ENCODE measurements at places on chromosomes 13 and 19.

GRCh38 chr19:29564574-29565005 lies 38.8 kb downstream of the VSTM2B start:
- DNase-seq = no peak

DNA sequence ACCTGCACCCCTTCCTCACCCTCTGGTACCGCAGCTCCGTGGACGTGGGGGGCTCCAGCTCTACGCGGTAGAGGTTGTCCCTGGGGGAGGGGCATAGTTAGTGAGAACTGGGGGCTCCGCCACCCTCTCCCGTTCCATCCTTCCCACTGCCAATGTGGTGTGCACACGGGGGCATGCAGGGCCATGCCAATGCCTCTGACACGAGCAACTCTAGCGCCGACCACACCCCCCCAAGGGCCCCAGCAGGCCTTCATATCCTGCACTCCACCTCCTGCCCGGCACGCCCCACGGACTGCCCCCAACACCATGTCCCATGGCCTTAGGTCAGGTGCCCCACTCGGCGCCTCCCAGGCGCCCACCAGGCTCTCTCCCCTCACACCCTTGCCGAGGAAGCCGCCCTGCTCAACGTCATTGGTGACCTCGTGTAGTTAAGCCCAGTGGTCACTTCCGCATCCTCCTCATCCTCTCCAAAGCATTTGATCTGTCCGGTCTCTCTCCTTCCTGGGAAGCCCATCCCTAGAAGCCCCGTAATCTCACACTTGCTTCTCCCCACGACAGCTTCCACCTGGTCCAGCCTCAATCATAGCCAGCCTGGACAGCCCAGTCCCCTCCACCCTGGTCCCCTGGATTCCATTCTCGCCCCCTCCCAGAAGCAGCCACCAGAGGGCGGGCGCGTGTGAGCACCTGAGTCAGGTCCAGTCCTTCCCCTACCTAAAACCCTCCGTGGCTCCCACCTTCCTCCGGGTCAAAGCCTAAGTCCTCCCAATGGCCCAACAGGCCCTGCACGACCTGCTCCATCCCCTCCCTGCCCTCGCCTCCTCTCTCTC lies 2.1 kb downstream of the SEMA6B start:
- DNase-seq = no peak

GRCh38 chr13:109720758-109721184 lies 65.6 kb downstream of the IRS2 start:
- no peak for DNase-seq

- no peak for DNase-seq
Observed at GRCh38 chr19:52664461-52664860, 26.3 kb upstream of the ZNF83 start.

GRCh38 chr13:39347926-39348901 lies 254.8 kb downstream of the LHFPL6 start:
- no peak for DNase-seq

DNA sequence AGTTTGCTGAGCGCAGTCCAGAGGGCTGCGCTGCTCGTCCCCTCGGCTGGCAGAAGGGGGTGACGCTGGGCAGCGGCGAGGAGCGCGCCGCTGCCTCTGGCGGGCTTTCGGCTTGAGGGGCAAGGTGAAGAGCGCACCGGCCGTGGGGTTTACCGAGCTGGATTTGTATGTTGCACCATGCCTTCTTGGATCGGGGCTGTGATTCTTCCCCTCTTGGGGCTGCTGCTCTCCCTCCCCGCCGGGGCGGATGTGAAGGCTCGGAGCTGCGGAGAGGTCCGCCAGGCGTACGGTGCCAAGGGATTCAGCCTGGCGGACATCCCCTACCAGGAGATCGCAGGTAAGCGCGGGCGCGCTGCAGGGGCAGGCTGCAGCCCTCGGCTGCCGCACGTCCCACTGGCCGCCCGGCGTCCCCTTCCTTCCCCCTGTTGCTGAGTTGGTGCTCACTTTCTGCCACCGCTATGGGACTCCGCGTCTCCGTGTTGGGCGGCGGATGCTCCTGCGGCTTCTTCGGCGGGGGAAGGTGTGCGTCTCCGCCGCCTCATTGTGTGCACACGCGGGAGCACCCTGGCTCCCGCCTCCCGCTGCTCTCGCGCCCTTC lies 772 bp downstream of the GPC6 start:
- DNase-seq = no peak

DNA sequence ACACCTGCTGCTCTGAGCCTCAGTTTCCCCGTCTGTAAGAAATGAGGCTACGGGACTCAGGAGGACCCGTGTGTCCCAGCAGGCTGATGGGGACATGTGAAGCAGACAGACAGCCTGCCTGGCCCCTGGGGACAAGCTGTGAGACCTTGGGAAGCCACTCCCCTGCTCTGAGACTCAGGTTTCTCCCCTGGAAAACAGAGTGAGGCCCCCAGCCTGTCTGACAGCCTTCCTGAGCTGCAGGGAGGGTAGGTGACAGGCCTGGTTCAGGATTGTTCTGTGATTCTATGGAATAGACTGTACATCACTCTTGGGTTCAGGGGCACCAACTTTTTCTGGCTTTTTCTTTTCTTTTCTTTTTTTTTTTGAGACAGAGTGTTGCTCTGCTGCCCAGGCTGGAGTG lies 2.9 kb upstream of the NTF4 start:
- DNase-seq = no peak

- DNase-seq = no peak
Observed at GRCh38 chr13:31310786-31311185, 111.0 kb downstream of the B3GLCT start.

GRCh38 chr13:32315238-32316027 lies at the start of the genes BRCA2 and ZAR1L:
Gene BRCA2, plus strand, starts transcription at chr13:32315508. Its CDS starts 953 bp downstream, at chr13:32316461.
Gene ZAR1L, minus strand, starts transcription at chr13:32315363. Its CDS starts 3,438 bp downstream, at chr13:32311925.
- DNase-seq = peak; percentile 85

- DNase-seq = no peak
Observed at GRCh38 chr19:51082611-51083010, at the start of gene KLK14. Gene KLK14, minus strand, starts transcription at chr19:51082887. Its CDS starts 273 bp downstream, at chr19:51082614.

- DNase-seq = no peak
Observed at GRCh38 chr13:54029226-54029625, 1000.6 kb downstream of the OLFM4 start.

DNA sequence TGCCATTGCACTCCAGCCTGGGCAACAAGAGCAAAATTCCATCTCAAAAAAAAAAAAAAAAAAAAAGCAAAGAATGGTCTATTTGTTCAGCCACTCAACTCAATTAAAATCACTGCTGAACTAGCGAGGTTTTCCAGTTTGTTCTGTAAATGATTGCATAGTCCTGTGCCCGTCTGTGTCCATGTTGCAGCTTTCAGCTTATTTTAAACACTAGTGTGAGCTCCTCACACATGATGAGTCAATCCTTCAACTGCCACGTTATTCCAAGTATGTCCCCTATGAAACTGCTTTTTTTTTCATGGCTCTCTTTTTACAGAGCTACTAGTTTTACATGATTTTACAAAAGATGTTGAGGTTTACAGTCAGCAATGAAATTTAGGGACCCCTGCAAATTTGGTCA lies 12.2 kb downstream of the SUGP2 start:
- no peak for DNase-seq

DNA sequence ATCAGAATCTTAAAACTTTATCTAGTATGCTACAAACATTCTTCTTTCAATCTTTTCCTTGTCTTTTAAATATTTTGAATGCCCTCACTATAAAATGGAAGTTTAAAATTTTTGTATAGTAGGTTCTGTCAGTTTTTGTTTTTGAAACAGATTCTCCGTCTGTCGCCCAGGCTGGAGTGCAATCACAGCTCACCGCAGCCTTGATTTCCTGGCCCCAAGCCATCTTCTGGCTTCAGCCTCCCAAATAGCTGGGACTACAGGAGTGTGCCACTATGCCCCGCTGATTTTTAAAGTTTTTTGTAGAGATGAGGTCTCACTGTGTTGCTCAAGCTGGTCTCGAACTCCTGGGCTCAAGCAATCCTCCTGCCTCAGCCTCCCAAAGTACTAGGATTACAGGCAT lies 20.7 kb downstream of the PHF11 start:
- DNase-seq = no peak

DNA sequence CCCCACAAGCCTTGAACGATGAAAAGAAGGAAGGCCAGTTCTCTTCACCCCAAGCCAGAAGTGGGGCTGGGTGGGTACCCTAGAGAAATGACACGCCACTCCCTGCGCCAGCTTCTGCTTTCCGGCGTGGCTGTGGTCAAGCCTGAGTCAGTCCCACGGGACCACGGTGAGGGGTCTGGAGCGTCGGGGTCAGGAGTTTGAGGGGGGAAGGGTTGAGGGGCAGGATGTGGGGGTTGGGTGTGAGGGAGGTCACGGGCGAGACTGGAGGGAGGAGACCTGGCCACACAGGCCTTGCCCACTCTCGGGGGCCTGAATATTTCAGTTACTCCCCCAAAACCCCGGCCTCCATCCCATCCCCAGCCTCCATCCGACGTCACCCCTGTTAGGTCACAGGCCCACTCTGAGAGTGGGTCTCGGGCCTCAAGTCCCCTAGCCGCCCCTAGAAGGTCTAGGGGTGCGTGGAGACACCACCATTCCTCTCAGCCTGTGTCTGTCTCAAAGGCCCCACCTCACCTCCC lies 500 bp upstream of the IFI30 start:
- DNase-seq = no peak

DNA sequence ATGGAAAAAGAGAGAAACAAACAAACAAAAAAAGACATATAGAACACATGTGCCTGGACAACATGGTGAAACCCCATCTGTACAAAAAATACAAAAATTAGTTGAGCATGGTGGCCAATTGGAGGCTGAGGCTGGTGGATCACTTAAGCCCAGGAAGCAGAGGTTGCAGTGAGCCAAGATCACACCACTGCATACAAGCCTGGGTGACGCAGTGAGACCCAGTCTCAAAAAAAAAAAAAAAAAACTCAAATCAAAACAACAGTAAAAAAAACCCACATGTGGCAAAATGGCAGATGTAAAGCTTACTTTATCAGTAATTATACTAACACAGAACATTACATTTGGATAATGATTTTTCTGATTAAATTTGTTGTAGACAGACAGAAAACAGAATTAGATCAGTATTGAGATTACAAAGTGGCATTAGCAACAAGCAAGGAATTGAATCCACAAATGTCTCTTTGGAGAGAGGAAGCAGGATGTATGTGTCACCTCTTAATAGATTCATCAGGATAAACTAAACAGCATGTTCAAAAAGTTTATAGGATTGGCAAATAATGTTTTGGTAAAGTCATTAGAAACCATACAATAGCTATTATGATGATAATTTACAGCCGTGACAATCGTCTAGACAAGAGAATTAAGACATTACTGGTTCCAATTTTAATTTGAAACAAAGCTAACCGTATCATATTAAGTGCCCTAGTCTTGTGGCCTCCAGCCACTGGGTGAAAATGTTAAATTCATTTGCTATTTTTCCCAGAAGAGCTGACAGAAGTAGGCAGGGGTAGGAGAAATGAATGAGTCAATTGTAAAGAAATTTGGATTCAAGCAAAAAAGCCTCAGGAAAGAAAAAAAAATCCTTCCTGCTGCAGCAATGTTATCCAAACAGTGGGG lies 206.0 kb downstream of the FGF14 start:
- no peak for DNase-seq

DNA sequence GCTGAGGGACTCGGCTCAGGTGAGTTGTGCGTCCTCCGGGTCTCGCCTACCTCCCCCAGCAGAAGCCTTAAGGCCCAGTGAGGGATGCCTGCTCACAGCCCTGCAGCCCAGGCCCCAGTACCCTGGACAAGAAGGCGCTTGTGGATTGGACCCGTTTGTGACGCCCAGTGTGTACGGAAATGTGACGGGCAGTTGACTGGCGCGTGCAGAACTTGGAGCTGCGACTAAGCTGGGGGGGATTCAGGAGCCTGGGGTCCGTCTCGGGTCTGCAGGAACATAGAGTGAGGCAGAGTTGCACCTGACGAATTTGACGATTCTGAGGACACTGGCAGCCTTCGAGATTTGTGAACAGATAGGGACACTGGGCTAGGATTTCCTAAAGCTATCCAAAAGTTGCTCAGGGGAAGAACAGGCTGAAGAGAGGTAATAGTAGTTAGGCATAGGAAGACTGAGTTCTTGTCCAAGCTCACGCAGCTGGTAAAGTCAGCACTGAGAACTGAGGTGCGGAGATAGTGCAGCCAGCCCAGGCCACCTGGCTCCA lies 519 bp downstream of the ZNF551 start:
- no peak for DNase-seq

- no peak for DNase-seq
Observed at GRCh38 chr19:17772172-17772571, 20.9 kb downstream of the FCHO1 start.

DNA sequence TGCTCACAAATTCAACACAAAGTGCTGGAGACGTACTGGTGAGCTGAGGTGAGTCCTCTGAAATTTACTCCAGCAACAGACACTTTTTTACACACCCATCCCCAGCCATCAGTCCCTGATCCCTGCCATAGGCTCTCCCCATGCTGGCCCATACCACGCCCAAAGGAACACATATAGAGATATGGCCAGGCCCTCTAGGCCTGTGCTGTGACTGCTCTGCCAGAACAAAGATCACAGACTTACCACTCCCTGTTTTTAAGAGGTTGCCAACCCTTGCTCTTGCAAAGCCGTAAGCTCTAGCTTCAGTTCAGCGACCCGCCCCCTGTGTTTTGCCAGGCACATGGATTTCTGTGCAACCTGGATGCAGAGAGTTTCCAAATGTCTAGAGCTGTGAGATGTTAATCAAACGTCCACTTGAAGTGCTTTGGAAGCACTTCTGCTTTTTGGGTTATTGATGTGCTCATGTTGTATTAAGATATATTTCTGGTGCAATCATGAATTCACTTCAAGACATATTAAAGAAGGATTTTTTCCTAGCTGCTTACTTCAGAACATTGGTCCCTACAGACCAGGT lies 59.7 kb downstream of the DLEU7 start:
- no peak for DNase-seq

Data from uterus (tissue), 4 donors.